ENCODE measurements at places on chromosomes 3 and 15.

GRCh38 chr15:88711806-88712205, 73.0 kb downstream of the ISG20 start:
- no peak for DNase-seq

- no peak for DNase-seq
These were observed 171.1 kb downstream of the RORA start for GRCh38 chr15:61057830-61058529.

GRCh38 chr3:18112674-18113375, 312.3 kb downstream of the SATB1 start:
- no peak for DNase-seq

DNA sequence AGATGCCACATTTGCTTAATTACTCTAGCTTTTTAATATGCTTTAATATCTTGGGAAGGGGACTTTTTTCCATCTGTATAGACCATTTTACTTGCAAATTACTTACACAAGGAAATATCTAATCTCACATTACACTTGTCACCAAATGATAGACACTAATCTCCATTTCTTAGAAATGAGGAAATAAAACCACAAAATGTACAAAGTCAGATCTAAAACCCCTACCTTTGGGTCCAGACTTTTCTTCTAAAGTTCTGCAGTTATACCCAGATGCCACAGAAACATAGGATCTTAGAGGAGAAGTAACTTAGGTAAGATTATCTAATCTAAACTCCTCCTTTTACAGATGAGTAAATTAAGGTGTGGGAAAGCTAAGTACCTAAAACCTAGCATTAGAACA, 44.3 kb downstream of the CD200R1L start:
- no peak for DNase-seq

- no peak for DNase-seq
These were observed 8.6 kb downstream of the TIMP4 start for GRCh38 chr3:12150112-12150511.

DNA sequence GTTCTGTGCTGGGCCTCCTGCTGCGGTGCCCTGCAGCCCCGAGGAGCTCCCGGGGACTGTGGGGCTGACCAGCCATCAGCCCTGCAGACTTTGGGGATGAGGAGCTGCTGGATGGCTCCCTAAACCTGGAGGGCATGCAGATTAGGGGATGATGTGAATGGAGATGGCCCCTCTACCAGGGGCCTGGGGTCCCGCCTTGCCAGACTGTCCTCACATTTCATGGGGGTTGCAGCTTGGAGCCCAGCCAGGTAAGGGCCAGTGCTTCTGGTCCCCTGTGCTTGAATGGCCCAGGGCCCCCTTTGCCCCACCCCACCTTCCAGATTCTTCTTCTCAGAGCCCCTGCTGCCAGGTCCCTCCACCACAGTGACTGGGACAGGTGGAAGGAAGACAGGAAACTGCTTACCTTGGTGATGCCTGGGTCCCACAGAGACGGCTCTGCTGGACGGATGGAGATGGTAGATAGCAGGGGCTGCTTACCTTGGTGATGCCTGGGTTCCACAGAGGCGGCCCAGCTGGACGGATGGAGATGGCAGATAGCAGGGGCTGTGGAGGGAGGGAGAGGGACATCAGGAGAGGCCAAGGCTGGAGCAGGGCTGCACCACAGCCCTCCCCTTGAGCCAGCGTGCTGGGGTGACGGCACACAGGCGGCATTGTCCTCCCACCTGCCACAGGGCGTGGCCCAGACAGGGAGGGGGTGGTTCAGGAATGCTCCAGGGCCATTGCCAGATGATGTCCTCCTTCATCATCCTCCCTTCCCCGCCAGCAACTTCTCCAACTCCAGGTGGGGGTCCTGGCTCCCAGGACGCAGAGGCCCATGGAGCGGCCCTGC, at the start of gene SPTBN5:
Gene SPTBN5 (minus strand): TSS at position 632 of the 829 bp plus-strand sequence. CDS start 556 bp downstream, at position 76.
- DNase-seq = no peak

DNA sequence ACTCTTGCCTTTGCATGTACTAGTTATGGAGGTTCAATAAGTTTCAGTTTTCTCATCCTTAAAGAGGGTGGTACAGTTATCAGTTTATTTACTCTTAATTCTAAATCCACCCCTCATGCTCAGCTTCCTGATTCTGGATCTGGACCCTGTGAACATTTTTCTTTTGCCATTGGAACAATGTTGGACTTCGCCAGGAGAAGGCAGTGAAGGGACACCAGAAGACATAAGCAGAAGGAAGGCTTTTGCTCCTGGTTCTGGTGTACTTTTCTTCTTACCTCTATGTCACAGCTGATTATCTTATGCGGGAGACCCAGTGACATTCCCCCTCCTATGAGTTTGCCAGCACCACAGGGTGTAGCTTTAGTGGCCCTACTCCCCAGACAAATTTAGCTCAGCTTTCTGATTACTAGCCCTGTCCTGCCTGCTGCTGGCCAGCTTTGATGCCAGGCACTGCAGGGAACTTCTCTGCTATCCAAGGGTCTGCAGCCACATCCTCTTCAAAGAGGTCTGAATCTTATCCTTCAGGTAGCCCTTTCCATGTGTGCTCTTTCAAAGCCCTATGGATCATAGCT, 466.3 kb upstream of the EPHA3 start:
- DNase-seq = no peak

DNA sequence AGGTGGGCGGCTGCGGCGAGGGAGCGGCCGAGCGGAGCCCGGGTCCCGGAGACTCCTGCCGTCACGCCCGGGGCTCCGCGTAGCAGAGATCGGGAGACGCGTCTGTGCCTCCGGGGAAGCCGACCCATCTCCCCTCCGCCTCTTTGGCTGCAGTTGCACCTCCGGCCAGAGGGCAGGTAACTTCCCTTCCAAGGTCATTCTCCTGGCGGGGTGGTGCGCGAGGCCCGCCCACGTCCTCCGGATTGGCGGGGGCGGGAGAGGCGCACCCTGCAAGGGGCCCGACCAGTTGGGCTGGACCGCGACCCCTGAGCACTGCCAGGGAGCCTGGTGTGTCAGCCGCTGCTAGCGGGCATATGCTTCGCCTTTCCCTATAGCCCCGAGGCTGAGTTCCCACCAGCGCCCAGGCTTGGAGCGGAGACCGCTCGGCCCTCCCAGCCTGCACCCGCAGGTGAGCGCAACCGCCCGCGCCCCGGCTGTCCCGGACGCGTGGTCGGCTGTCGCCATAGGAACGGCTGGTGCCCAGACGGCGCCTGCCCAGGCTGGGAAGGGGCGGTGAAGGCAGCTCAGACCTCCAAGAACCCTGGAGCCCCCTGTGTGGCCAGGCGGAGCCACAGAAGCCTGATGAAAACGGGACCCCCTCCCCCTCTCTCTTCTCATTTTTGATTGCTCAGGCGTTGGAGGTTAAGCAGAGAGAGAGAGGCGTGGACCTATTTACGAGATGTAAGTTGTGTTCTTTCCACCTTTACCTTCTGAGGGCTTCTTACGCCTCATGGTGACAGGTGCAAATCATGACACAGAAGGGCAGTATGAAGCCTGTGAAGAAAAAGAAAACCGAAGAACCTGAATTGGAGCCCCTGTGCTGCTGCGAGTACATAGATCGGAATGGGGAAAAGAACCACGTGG, 453 bp downstream of the ZDHHC23 start:
- DNase-seq = peak; percentile 13

GRCh38 chr3:81572201-81572756, 189.2 kb downstream of the GBE1 start:
- DNase-seq = no peak

- DNase-seq = no peak
These were observed 129.2 kb downstream of the ISL2 start for GRCh38 chr15:76465728-76466127.

- DNase-seq = no peak
These were observed 7.0 kb downstream of the EBLN2 start for GRCh38 chr3:73068419-73068818.

GRCh38 chr3:58535531-58536500, 1.2 kb downstream of the ACOX2 start:
- DNase-seq = no peak

DNA sequence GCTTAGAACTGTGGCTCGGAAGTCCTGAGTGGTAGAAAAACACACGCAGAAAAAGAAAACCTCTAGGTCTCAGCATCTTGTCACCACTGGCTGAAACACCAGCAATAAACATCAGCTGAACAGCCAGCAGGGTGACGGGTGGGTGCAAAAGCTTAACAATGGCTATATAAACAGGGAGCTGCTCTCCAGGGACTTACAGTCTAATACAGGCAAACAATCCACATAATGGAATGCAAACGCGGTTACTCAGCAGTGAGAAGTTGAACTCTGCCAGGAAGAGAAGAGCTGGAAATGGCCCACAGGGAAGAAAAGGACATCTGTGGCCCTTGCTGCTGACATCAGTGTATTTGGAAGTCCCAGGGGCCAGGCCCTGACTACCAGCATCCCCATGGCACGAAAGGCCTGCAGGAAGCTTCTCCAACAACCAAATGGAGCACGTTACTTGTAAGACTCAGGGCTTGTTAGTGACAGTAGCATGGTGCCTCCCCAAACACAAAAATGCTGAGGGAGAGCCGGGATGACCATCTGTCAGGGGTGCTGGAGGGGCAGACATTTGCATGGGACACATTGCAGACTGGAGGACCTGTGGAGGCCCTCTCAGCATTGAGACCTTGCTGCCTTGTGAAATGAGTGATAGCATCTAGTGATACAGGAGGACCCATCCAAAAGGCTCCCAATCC, 3.0 kb downstream of the HEG1 start:
- no peak for DNase-seq

DNA sequence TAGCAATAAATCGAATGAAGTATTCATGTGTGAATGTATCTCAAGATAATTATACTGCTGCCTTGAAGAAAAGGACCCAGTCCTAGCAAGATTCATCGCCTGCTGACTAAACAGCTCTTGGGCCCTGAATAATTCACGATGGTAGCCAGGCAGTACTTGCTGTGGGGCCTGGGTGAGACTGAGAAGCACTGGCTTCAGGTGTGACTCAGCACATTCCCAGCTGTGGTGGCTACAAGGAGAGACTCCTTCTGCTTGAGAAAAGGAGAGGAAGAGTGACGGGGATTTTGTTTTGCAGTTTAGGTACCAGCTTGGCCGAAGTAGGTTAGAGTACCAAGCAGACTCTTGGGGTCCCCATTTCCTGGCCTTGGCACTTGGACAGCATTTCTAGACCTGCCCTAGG, 47.6 kb upstream of the CD200R1L start:
- DNase-seq = no peak

DNA sequence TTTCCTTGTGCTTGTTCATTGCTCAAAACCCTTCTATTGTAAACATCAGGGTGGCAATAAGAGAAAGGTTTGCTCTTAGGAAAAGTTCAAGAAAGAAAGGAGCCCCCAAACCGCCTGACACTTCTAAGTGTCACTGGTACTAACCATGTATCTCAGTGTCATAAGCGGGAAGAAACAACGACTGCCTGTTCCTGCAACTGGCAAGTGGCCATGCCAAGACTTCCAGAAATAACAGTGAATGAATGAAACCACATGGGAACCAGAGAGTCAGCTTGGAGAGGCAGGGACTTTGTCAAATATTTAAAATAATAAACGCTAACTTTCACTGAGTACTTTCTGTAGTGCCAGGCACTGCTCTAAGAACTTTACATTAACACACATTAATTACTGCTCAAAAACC, 1.1 kb downstream of the PLSCR2 start:
- no peak for DNase-seq

DNA sequence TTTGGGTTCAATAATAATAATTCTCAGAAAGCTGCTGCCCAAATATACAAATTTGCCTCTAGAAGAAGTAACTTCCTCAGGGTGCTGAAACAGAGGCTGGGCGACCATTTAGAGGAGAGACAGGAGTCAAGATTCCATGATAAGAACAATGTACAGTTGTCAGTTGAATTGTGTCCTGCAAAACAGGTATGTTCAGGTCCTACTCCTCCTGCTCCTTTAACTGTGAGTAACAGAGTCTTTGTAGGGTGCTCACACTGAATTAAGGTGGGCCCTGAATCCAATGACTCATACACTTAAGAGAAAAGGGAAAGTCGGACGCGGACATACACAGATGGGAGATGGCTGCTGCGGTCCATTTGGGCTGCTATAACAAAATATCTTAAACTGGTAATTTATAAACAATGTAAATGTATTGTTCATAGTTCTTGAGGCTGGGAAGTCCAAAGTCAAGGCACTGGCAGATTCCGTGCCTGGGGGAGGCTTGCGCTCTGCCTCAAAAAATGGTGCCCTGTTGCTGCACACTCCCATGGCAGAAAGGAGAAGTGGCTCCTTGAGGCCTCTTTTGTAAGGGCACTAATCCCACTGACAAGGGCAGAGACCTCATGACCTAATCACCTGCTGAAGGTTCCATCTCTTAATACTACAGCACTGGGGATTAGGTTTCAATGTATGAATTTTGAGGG, 55.1 kb downstream of the MB21D2 start:
- DNase-seq = no peak

GRCh38 chr15:73284090-73284716, 84.6 kb downstream of the HCN4 start:
- no peak for DNase-seq

DNA sequence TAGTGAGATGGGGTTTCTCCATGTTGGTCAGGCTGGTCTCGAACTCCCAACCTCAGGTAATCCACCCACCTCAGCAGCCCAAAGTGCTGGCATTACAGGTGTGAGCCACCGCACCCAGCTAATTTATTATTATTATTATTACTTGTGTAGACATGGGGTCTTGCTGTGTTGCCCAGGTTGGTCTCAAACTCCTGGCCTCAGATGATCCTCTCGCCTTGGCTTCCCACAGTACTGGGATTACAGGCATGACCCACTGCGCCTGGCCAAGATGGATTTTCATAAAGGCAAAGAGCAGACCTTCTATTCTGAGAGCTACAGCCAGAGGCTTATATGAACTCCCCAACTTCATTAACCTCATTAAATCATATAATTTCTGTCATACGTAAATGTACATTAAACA, 17.2 kb downstream of the PTPN9 start:
- no peak for DNase-seq

GRCh38 chr15:35667908-35668307, 121.9 kb upstream of the DPH6 start:
- no peak for DNase-seq

DNA sequence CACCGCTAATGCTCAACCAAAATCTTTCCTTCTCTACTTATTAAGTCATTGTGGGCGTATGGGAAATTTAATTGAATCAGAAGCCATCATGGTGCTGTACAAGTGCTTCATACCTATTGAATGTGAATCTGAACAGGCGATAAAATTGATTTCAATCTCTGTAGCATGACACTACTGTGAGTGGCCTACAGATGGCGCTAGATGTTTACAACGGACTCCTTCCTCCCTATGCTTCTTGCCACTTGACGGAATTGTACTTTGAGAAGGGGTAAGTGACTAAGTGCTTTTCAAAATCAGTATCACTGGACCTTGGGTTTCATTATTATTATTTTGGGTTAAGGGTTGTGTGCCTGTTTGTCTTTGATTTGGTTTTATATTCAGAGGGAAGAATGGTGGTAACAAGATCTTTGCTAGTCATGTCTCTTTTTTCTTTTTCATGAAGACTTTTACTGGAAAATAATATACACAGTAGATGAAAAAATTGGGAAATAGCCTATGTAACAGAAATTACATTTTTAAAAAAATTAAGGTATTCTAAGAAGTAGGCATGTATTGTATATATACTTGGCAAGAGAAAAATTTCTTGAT, 35.4 kb downstream of the ACP3 start:
- peak; percentile 50 for DNase-seq

GRCh38 chr3:153752405-153753027, 368.7 kb upstream of the ARHGEF26 start:
- DNase-seq = no peak
